ENCODE measurements at places on chromosomes 4 and X.

DNA sequence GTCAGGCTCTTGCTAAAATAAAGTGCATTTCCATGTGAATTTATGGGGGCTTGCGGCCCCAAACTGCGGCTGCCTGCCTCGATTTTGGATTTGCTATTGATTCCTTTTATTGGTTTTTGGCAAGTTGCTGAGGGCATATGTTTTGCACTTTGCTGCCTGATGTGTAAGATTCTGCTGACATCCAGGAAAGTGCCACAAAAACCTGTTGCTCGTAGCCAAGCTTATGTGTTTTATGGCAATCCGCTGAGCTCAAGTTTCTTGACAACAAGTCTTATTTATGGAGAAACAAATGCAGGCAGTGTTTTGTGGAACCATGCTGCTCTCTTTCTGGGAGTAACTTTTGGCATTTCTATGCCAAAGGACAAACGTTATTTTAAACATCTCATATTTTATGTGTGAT, 97.3 kb upstream of the DDIT4L start:
- DNase-seq, result no peak

GRCh38 chr4:150387981-150388380, 194.0 kb upstream of the MAB21L2 start:
- no peak for DNase-seq

DNA sequence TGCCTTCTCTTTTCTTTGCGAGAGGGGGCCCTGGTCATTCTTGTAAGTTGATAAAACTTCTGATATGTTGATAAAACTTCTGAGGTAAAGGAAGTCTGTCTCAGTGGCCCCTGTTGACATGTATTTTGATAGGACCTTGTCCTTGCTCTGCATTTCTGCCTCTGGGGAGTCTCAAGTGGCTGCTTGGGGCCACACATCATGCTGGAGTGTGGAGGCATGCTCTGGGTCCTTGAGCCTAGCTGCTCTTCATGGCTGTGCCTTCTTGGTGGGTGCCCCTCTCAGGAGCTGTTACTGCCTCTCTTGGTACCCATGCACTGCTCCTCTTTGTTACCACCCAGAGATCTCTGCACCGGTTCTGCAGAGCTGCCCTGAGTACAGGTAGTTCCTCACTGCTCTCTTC, 14.2 kb downstream of the NSD2 start:
- DNase-seq, result no peak

GRCh38 chr4:47368211-47368610, 95.3 kb downstream of the COMMD8 start:
- DNase-seq, result no peak

DNA sequence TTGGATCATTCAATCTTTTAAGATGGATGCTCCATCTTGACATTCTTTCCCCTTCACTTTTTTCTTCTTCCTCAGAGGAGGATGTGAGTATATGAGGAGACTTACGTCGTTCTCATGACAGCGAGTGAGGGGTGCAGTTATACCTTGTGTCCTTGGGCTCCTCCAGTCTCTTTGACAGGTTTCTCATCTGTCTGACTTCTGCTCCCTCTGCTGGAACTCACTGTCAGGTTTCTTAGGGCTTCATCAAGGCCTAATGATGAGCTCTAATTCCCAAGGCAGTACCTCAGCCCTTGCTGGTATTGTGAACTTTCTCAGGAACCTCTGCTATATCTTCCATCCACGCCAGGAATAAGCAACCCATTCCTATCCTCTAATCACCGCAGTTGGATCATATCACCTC, 237.8 kb upstream of the ADGRL3 start:
- no peak for DNase-seq

DNA sequence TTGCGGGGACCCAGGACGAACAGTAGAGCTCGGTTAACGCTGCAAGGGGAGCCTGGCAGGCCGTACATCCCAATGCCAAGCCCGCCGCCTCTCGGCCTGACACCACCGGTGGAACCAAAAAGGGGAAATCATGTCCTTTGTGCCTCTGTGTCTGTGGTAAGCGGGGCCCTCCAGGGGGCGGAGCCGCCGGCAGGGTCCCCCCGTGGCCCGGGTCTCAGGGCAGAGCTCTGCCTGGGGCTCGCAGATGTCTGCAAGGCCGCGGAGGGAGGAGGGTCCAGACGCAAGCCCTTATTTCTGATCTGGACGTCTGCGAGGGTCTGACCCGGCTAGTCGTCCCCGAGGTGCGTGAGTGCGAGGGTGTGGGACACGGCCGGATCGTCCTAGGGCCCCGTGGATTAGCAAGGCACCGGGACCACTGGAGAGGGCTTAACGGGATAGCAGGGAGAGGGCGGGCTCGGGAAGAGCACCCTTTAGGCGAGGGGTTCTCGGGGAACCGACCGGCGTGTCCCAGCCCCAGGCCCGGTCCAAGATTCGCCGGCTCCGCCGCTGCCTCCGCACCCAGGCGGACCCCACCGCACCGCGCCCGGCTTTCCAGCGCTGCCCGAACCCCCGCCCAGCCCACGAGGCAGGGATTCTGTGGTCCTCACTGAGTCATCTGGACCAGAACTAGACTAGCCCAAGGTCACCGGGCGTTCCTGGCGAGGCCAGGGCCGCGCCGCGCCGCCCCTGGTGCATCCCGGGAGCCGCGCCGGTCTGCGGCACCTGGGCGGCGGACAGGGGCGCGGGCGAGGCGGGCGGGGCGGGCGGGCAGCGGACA, 863 bp upstream of the FAM193A start:
- DNase-seq, result peak; percentile 60

GRCh38 chr4:172011196-172011595, 198.0 kb downstream of the GALNTL6 start:
- DNase-seq, result no peak

- no peak for DNase-seq
These were observed 45.3 kb upstream of the EDA2R start for GRCh38 chrX:66684196-66684595.

DNA sequence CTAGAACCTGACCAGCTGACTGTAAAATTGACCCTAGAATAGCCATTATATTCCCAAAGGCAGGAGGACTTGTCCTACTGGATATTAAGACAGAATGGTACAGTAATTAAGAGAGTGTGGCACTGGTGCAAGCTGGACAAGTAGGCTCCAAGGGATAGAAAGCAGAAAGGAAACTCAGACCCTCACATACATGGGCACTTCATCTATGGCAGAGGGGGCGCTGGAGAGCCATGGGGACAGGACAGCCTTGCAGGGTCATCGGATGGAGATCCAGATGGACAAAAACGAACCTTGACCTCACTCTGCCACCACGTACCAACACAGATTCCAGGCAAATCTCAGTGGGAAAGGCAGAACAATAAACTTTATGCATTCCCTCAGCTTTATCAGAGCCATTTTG, 40.6 kb downstream of the GAB3 start:
- DNase-seq, result no peak

GRCh38 chr4:48436318-48436717, 46.8 kb upstream of the SLC10A4 start:
- DNase-seq, result no peak

- no peak for DNase-seq
These were observed 245.9 kb downstream of the HS3ST1 start for GRCh38 chr4:11182586-11183355.

DNA sequence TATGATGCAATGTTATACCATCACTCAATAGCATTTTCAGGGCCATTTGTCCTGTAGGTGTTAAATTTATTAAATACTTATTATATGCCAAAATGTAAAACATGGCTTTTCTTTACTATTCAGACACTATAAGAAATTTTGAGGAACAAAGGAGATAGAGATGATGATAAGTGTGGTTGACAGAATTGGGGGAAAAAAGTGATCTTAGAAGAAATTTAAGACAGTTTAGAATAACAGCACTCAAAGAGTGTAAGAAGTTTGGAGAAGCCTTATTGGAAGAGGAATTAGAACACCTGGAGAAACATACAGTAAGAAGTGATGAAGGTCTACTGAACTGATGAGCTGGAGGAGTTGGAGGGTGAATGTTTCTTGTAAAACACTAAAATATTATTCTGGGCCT, 12.8 kb upstream of the AFP start:
- DNase-seq, result no peak

DNA sequence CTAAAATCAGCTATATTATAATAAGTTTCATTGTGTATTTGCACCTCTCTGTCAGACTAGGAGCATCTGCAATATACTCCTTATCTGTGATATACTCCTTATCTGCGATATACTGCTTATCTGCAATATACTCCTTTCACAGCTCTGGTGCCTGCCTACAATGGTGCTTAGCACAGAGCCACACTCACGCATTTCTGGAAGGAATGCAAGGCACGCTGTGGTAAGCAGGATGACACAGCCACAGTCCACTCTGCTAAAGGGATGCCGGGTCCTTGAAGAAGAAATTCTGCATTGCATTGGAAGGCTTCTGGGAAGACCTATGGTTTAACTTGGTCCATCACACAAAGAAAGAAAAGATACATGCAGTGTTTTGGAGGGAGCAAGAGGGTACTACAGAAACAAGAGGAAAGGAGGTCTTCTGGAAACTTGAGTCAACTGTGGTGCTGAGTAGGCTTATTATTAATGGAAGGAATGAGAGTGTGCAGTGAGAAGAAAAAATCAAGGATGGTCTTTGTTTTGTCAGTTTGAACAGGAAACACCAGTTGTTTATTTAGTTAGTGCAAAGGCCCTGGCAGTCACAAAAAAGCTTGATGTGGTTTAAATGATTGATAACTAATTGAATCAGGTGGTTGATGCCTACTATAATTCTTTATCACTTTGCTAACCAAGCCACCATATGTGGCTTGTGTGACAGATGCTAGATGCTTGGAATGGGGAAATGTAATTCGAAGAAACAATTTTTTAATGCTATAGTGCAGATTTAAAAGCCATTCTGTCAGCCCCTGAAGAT, 342.3 kb downstream of the GRXCR1 start:
- no peak for DNase-seq

DNA sequence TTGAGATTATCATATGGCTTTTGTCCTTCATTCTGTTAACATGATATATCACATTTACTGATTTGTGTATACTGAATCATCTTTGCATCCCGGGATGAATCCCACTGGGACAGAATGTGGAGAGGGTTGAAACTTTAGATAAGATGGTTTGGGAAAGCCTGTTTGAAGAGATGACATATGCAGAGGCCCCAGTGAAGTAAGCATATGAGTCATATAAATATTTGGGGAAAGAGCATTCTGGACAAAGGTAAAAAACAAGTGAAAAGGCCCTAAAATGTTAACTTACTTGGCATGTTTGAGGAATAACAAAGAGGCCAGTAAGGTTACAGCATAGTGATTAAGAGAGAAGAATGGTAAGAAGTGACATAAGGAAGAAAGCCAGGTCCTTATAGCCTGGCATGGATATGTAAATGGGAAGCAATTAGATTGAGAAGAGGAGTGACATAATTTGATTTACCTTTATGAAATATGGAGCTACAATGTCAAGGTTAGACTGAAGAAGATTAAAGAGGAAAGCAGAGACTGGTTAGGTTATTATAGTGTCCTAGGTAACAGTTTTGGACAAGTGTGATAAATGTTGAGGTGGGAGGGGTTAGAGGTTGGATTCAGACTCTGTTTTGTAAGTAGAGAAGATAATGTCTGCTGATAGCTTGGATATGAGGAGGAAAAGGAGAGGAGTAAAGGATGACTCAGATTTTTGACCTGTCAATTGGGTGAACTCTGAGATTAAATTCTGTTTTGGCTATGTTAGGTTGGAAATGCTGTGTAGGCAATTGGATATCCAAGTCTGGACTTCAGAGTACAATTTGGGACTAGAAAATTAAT, 54.6 kb upstream of the DRP2 start:
- DNase-seq, result no peak

- DNase-seq, result peak; percentile 26
These were observed 1.3 kb downstream of the NEXMIF start for GRCh38 chrX:74923942-74924448.

DNA sequence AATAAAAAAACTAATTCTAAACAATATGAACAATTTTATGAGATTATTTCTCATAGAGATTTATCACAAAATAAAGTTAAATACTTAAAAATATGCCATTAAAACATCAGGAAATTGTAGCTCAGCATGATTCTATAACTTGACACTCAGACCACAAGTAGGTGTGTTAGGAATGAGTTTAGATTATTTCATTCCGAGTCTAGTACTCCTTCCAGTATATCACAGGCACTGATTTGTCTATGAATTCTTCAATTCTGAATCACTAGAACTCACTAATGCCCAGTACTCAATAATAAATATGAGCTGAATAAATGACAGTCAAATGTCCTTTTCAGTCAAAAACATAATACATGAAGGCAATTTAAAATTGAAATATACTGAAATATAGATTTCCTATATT, 22.2 kb downstream of the BOD1L1 start:
- DNase-seq, result no peak

DNA sequence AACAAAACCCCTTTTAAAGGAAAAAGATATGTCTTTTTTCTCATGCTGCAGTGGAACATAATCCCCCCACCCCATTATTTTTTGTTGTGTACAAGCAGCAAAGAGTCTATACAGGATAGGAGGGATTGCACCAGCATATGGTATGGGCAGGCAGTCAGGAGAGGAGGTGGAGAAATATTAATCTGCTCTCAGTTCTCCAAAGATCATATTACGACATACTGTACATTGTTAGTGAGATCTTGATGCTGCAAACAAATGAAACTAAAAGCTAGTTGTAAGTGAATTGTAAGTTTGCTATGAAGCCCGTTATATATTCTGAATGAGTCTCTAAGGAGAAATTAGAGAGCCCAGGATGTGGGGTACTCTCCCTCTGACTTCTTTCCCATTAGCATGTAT, 75.3 kb downstream of the RAPGEF2 start:
- DNase-seq, result no peak

- no peak for DNase-seq
These were observed 73.6 kb downstream of the ZNF330 start for GRCh38 chr4:141294306-141294705.

- no peak for DNase-seq
These were observed 103.3 kb upstream of the RBPJ start for GRCh38 chr4:26217481-26217880.

GRCh38 chr4:8676676-8677075, 84.1 kb downstream of the CPZ start:
- no peak for DNase-seq

- DNase-seq, result no peak
These were observed 5.9 kb upstream of the GRPEL1 start for GRCh38 chr4:7073526-7074390.

GRCh38 chrX:23902419-23902818, 5.3 kb downstream of the APOO start:
- no peak for DNase-seq

DNA sequence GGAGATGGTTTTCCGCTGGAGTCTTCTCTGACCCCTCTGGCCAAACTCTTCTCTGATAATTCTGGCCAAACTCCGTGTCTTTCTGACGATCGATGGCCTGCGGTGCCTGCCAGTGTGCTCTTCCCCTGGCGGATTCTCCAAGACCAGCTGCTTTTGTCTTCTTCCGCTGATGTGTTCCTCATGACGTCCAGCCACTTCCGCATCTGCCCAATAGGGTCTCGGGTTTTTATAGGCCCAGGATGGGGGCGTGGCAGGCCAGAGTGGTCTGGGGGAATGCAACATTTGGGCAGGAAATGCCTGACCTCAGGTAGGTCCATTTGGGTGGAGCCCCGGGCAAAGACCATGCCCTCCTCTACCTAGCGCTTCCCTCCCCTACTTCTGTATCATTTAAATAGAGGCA, 1542.1 kb downstream of the STIM2 start:
- no peak for DNase-seq

- no peak for DNase-seq
These were observed 16.9 kb downstream of the SYNPO2 start for GRCh38 chr4:118905566-118905965.
